ENCODE measurements at places on chromosomes 2 and 18.

DNA sequence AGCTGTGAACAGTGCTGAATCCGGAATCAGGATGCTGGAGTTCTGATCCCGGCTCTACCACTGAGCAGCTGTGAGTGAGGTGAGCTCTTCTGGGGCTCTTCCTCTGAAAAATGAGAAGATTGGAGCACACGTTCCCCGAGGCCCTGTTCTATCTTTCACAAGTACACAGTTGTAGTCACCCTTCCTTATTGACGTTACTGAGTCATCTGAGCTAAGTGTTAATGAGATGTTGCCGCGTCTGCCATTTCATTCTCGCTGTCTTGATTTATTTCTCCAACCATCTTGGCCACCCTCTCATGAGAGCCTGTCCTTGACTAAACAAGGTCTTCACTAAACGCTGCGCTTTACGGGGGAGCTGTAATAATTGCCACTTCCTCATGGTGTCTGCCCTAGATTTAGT lies 31.9 kb upstream of the EFR3B start:
- no peak for DNase-seq

- DNase-seq: no peak
Measured at GRCh38 chr2:17540813-17541530, 476 bp downstream of the VSNL1 start.

- no peak for DNase-seq
Measured at GRCh38 chr2:122749405-122749804, 994.0 kb downstream of the TSN start.

GRCh38 chr18:70181015-70181414 lies 24.5 kb downstream of the RTTN start:
- DNase-seq: no peak

- no peak for DNase-seq
Measured at GRCh38 chr2:3200420-3200939, 177.1 kb downstream of the EIPR1 start.

DNA sequence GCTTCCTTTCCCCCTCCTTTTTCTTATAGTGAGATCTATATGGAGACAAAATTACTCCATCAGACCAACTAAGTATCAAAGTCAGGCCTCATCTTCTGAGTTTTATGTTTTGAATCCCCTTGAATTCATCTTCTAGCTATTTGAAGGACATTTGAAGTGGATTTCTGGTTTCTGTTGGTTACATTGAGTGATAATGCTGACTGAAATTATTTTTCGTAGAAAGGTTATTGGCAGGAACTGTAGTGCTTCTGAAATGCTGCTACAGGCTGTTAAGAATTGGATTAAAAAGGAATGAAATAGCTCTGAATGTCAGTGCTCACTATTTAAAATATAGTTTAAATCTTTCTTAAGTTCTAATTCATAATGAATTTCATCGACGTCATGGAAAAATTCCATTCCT lies 361.0 kb upstream of the TMEFF2 start:
- no peak for DNase-seq

DNA sequence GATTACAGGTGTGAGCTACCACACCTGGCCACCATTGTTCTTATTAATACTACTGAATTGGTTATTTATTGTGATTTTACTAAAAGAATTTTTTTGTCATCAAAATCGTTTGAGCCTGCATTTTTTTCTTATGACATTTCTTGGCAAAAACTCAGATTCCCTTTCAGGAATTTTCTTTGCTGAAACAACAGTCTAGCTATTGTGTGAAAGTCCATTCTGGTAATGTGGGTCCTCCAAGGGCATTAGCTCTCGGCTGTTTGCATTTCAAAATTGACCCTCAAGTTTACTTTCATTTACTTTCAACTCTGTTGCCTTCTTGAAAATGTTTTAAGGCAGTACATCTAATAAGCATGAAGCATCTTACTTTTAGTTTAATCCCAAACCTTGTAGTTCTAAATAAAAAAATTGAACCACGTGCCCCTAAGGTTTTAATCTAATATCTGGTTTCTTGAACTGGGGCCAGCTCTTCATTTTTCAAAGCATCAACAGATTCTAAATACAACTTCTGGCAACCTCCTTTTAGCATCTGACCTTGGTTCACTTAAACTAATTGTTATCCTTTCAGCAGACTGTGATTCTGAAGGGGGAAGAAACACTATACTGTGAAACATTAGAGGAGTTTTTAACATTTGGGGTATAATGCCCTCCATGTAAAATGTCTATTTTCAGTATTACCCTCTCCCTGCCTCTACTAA lies 325.2 kb upstream of the RAB12 start:
- no peak for DNase-seq

GRCh38 chr2:9738535-9739496 lies 104.5 kb upstream of the TAF1B start:
- no peak for DNase-seq

DNA sequence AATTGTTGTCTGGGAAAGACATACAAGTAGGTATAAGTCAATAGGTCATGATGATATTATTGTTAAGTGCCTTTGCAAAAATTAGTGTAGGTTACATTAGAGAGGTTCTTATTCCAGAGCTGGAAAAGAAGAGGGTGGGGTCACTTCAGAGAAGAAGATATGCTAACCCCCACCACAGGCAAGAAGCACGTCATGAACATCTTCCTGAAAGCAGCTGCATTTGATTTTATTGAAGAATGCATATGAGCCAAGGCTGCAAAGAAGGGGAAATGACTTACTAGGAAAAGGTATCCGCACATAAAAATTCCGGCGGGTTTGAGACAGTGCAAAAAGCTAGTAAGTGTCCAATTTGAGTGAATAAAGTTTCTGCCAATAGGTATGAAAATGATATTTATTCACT lies 195.3 kb upstream of the CDH2 start:
- no peak for DNase-seq

DNA sequence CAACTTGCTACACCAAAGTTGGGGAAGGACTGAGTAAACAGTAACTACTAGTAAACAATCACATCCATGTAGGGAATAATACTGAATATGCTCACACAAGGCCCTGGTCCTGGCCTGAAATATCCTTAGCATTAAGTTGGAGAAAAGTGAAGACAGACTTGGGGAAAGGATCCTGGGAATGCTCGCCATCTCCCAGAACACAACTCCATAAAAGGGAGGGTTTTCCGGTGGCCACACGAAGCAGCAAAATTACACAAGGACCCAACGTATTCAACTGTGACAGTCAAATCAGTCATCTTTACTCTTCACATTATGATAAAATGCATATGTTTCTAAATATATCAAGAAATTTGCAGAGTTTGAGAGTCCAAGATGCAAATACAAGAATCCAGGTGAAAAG lies 7.3 kb downstream of the NEMP2 start:
- no peak for DNase-seq

DNA sequence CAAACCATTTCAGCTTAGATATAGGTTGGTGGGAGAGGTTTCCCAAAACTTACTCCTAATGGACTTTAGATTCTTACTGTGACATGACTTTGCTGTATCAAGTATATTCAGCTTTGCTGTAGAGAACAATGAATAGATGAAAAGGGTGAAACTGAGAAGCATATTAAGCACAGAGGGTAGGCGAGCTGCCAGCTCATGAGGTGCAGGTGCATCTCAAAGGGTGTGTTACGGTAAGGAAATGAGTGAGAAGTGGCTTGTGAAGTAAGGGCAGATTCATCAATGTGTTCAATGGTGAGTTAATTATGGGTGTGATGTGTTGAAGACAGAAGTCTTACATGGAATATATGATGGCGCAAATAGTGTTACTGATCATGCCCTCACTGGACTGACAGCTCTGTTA lies 49.3 kb downstream of the CD8B2 start:
- no peak for DNase-seq

GRCh38 chr2:95030496-95030895 lies 5.0 kb downstream of the MAL start:
- no peak for DNase-seq

DNA sequence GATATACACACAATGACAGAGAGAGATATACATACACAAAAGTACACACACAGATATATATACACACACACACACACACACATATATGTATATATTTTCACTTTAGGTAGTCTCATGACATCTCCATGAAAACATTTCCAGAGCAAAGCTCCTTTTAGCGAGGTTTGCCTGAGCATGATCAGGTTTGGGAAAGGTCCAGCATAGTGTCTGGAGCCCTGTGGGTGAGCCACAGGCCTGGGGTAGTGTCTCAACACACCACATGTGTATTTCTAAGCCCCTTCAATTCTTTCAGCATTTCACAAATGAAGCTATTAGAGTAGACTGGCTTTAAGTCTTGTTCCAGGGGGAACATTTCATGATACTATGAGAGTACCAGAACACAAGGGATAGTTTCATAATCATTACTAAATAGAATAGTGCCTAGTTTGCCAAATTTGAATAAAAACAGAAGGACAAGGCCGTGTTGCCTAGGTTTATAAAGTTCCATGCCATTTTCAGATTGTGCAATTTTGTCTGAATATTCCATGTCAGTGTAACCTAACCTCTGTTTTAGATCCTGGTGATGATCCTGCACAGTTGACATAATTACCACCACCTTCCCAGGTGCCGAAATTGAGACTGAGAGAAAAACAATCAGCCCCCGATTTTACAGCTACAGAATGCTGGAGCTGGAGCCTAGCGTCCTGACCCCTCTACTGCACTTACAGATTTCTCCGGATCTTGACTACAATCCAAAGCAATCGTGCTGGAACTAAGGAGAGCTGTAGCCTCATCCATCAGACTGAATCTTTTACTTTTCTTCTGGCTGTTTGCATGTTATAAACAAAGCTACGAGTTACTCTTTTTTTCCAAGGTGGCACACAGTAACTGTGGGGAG lies 332.7 kb downstream of the CYRIA start:
- DNase-seq: no peak

DNA sequence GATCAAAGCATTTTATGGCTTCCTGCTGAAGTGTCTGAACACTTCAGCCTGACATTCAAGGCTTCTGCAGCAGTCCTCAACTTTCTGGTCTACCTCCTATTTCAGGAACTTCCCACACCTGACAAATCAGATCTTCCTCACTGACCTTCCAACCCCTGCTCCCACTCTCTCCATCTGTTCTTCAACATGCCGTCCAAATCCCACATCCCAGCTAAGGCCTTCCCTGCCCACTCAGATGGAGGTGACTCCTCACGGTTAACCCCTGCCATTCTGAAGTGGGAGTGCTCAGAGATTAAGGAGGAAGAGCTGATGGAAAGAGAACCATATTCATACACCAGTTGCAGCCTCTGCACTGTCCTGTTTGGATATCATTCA lies 104.8 kb downstream of the POLR1A start:
- no peak for DNase-seq

GRCh38 chr2:215879977-215880940 lies 133.1 kb downstream of the MREG start:
- no peak for DNase-seq

GRCh38 chr2:69646714-69647113 lies 3.2 kb upstream of the AAK1 start:
- DNase-seq: no peak

GRCh38 chr18:40851014-40851429 lies 1104.0 kb upstream of the PIK3C3 start:
- no peak for DNase-seq

DNA sequence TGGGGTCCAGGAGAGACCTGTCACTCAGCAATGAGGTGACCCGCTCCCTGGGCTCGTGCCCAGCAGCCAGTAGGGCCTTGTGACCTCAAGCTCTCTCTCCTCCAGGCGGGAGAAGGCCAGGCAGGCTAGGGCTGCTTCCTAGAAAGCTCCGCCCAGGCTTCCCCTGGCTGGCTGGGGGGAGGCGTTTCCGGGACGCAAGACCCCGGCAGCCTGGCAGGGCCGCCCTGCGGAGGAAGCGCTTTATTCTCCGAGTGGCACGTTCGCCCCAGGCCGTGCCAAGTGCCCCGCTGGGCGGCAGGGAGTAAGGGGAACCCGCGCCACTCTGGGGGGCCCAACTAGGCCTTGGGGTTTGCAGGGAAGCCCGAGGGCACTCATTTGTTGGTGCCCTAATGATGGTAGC lies 21.2 kb upstream of the EPAS1 start:
- no peak for DNase-seq

- DNase-seq: no peak
Measured at GRCh38 chr18:35777039-35777438, 195.4 kb upstream of the RMP24 start.

DNA sequence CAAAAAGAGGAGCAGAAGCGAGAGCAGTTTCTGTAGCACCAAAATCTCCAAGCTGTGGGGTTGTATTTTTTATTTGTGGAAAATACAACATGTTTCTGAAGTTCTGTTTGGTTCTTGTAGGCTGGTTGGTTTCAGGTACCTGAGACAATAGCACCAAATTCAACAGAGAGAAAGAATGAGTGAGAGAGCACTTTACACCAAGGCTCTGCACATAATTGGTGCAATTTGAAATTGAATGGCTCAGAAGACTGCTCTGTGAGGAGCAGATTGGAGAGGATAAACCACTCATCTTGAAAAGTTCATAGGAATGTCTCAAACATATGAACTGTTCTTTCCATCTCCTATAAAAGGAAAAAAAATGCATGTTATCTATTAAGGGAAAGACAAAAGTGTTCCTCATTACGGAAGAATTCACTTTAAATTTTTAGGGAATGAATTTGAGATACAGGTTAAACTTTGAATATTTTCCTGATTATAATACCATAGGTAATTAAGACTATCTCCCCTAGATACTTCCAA lies 175.1 kb downstream of the ATAD2B start:
- DNase-seq: no peak

DNA sequence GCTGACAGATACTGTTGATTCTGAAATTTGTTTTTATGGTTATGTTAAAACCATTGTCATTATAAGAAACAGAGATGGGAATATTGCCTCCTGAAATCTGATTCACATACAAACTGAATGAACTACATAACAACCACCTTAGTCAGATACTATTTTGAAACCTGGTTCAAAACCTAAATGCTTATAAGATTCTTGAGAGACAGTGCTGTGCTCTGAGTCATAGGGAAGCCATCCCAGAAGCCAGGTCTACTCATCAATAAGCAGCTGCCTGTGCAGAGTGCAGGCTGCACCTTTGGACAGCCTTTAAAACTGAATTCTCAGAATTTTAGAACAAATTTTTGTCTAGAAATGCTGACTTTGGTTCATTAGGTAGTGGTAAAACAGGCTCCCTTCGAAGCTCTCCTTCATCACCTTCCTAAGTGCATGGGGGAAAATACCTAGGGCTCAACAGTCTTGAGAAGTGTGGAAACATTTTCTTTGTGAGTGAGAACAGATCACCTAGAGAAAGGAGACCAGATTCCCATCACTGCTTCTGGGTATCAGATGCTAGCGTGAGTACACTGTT lies at the start of gene SERPINB7:
SERPINB7 (plus strand) TSS at position 253 of the 565 bp plus-strand sequence. CDS start 6,955 bp downstream, outside the sequence.
- no peak for DNase-seq

- DNase-seq: no peak
Measured at GRCh38 chr2:189593115-189593514, 12.5 kb upstream of the SLC40A1 start.

- no peak for DNase-seq
Measured at GRCh38 chr2:235501673-235502031, 7.8 kb downstream of the AGAP1 start.

- DNase-seq: no peak
Measured at GRCh38 chr2:60857056-60857455, 24.3 kb upstream of the REL start.

GRCh38 chr2:216539791-216540241 lies 41.2 kb downstream of the RPL37A start:
- DNase-seq: no peak

GRCh38 chr18:72372076-72372475 lies 172.1 kb downstream of the CBLN2 start:
- no peak for DNase-seq

GRCh38 chr2:5546181-5546580 lies 146.0 kb upstream of the SOX11 start:
- DNase-seq: no peak

GRCh38 chr2:68336192-68336591 lies 16.4 kb upstream of the CNRIP1 start:
- DNase-seq: no peak

Measured in activated T-helper 1 cell treated with anti-CD3 and anti-CD28 coated beads, Interleukin-2, amount 50 U/mL, for 16 hours (primary cell).